Chondrocyte (in vitro differentiated cells): ENCODE measurements at places on chromosomes 4 and X. TPM values are rescaled to one million over a fixed set of nuclear protein-coding genes. Genes with fewer than 3 reads are reported as not detected.

DNA sequence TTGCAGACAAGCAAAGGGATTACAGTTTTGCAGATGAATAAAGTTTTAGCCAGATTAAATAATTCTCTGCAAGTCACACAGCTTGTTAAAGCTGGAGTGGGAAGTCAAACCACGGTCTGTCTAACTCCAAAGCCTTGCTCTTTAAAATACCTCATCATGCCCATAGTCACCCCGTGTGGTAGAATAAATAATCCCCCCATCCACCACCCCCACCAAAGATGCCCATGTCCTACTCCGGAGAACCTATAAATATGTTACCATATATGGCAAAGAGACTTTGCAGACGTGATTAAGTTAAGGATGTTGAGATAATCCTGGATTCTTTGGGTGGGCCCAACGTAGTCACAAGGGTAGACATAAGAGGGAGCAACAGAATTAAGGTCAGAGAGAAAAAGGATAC lies 118.7 kb downstream of the BEND2 start:
- no peak overlapping the region for H3K4me3 ChIP-seq
- H3K27ac ChIP-seq: no peak overlapping the region
- H3K36me3 ChIP-seq: no peaks in the 10 kb centered on the region
- no peaks in the 10 kb centered on the region for H3K27me3 ChIP-seq

GRCh38 chr4:11735651-11736050 lies 307.0 kb upstream of the HS3ST1 start:
- no peak overlapping the region for H3K4me3 ChIP-seq
- no peaks in the 10 kb centered on the region for H3K4me1 ChIP-seq
- H3K36me3 ChIP-seq: no peaks in the 10 kb centered on the region

DNA sequence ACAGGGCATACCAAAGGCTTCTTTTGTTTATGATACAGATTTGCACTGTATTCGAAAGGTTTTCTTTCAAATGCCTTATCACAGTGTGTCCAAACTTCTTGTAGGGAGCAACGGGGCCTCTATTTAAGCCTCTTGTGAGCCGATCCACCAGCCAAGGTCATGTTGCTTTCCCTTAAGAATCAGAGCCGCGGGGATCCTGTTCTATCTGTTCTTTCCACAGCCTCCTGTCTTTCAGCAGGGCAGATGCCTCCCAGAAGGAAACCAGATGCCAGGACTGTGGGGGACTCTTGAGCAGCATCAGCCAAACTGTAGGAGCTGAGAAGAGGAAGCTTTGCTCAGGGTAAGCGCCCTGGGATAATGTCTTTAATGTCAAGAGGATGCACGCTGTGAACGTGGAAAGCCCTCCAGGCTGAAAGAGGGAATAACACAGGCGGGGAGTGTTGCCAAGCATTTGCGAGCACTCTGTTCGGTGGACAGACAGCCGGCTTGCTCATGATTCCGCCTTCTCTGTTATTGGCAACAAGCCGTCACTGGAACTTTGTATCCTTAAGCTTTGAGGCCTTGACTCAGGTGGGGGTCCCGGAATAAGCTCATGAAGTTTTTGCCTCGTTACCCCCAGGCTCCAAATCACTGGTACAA lies 279.8 kb upstream of the FRG1 start:
- no peaks in the 10 kb centered on the region for H3K36me3 ChIP-seq
- no peak overlapping the region for H3K27ac ChIP-seq
- H3K4me1 ChIP-seq: no peaks in the 10 kb centered on the region
- H3K27me3 ChIP-seq: no peaks in the 10 kb centered on the region

GRCh38 chr4:152187693-152188092 lies 348.2 kb downstream of the FBXW7 start:
- no peak overlapping the region for H3K27ac ChIP-seq
- peaks cover 17% of the 10 kb centered on the region for H3K27me3 ChIP-seq
- no peak overlapping the region for H3K4me3 ChIP-seq
- peaks cover 2% of the 10 kb centered on the region for H3K4me1 ChIP-seq

FAM13A gene
- total RNA-seq: 10.5 to 17.6 TPM (median 10.5 TPM) in 3 replicates

CDKL2 gene
- 2.1 to 4.2 TPM (median 2.7 TPM) in 3 replicates for total RNA-seq

RASSF6 gene
- not detected in 3 replicates for total RNA-seq
